Activated CD4-positive, alpha-beta T cell treated with anti-CD3 and anti-CD28 coated beads, Interleukin-2, amount 10 ng/mL, durations not matched to agents 24 days and 14 days (primary cell): ENCODE measurements at places on chromosomes 3 and 15.

- DNase-seq = no peak
Observed at GRCh38 chr15:35953424-35953823, 407.5 kb upstream of the DPH6 start.

DNA sequence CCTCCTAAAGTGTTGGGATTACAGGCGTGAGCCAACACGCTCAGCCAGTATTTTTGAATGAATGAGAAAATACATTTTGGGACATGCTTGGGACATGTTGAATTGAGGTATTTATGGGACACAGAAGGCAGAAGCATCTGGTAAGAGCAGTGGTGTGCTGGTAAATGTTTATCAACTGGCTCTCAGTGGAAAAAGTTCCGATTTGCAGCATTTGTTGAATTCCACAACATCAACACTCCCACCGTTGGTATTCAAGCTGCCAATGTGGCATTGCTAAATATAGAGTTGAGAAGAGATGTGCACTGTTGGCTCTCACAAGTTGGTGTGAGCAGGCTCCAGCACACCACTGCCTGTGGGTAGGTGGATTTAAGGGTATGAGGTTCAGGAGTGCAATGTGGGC, 35.8 kb upstream of the LRRFIP2 start:
- no peak for DNase-seq

- no peak for DNase-seq
Observed at GRCh38 chr3:118548434-118548833, 486.2 kb downstream of the IGSF11 start.

DNA sequence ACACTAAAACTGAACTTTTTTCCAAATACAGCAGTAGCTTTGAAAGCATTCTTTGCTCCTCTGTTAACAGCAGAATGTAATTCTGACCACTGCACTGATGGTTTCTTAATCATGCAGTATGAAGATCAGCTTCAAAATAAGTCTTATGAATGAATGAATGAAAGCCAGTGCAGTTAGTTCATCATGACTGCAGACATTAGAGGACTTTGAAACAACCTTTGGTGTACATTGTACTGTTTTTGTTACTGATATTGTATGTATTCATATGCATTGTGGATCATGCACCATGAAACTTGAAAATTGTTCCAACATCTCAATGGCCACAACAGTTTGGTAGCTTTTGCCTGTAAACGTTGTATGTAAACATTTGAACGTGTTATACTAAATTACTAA, 1.3 kb upstream of the TNIK start:
- DNase-seq = no peak

DNA sequence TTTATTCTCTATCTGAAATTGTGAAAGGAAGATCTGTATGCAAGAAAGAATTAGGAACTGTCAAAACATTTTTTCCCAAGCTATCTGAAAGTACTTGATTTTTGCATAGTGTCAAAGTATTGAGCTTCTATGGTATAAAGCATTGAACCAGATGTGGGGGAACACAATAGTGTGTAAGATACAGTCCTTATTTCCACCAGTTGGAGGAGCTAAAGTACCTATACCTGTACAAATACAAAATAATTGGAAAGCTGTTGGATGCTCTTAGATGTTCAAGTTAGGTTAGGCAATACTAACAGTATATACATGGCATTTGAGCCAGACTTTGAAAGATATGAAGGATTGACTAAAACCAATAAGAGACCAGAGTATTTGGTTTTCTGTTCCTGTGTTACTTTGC, 148.4 kb downstream of the B3GALNT1 start:
- no peak for DNase-seq

GRCh38 chr15:66679061-66679656, 22.9 kb upstream of the SMAD6 start:
- no peak for DNase-seq

DNA sequence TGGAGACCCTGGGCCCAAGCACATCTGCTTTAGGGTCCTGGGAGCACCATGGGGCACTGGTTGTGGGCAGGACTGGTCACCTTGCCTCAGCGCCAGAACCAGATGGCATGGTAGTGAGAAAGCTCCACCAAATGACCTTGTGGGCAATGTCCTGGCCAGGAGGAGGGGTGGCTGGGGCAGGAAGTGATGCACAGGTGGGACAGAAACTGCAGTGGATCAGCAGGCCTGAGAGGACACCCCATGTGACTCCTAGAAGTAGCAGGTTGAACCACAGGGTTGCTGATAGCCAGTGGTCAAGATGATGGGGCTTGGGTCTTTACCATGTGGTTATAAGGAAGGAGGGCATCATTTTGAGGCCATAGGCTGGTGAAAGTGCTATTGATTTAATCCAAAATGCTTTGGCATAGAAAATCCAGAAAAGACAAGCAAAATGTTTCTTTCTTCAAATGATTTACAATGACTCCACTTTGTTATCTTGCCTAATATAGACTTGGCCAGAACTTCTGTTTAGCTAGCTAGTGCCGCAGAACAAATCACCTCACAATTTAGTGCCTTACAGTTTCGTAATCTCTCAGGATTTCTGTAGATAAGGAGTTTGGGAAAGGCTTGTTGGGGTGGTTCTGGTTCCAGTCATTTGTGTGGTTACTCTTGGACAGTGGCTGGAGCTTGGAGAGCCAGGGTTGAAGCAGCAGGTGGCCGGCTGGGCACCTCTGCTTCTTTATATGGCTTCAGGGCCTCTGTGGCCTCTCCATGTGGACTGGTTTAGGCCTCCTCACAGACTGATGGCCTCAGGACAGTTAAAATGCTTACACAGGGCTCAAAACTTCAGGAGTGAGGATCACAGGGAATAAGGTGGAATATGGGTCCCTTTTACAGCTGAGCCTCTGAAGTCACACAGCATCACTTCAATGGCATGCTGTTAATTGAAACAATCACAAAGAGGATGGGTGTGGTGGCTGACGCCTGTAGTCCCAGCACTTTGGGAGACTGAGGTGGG, 27.5 kb downstream of the TMEM158 start:
- DNase-seq = no peak

- no peak for DNase-seq
Observed at GRCh38 chr3:141178551-141178950, 53.1 kb upstream of the PXYLP1 start.

- DNase-seq = no peak
Observed at GRCh38 chr3:126264381-126264780, 84.0 kb upstream of the ALDH1L1 start.

DNA sequence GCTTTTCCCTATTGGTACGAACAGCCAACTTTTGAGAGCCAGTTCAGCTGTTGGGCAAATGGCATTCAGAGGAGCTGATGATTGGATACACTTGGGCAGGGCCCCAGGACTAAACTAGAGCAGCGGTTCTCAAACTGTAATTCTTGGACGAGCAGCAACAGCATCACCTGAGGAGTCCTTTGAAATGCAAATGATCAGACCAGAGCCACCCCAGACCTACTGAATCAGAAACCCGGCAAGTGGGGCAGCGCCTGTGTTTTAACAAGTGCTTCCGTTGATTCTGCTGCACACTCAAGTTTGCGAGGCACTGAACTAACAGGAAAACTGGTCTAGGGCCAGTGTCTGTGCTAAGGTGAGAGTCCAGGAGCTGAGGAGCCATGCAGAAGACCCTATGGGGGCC, 239.7 kb downstream of the UACA start:
- no peak for DNase-seq

GRCh38 chr15:38207621-38208020, 45.0 kb upstream of the SPRED1 start:
- DNase-seq = no peak

DNA sequence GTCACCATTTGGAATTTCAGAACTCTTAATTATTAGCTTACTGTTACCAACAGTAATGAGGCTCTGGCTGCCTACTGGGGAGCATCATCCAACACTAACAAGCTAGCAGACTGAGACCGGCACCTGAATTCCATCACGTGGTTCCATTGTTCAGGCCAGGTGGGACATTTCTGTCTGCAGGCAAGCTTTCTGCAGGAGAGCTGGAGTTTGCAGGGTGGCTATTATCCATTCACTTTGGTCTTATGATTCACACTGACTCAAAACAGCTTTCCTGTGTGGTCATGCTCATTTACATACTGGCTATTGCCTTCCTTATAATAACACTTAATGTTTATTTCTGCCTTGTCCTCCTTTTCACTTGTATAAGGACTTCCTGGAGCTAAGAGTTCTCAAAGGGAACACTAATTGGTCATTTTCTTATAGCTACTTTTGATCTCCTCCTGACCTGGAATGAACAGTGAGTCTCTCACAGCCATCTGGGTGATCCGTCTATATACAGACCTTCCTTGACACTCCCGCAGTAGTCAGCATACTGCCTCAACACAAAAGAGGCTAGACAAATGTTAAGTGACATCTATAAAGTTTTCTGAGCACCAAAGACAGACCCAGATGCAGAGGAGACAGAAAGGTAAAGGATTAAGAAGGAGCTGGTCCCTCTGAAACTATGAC, 695.4 kb downstream of the FHIT start:
- DNase-seq = peak; percentile 56

DNA sequence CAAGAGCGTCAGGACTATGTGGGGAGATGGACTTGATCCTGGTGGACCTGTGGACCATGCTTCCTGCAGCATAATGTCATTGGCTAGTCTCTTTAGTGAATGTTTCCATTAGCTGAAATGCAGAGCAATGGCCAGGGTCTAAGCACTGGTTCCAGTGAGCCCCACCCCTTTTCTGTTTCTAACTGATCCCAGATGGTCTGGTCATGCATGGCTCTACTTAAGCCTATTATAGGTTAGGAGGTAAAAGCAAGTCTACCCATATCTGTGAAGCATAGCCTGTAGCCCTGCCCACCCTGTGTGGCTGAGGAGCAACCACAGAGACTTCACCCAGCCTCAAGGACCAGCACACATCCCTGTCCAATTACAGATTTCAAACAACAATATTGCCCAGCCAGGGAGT, 419.2 kb downstream of the ZNF385D start:
- no peak for DNase-seq

DNA sequence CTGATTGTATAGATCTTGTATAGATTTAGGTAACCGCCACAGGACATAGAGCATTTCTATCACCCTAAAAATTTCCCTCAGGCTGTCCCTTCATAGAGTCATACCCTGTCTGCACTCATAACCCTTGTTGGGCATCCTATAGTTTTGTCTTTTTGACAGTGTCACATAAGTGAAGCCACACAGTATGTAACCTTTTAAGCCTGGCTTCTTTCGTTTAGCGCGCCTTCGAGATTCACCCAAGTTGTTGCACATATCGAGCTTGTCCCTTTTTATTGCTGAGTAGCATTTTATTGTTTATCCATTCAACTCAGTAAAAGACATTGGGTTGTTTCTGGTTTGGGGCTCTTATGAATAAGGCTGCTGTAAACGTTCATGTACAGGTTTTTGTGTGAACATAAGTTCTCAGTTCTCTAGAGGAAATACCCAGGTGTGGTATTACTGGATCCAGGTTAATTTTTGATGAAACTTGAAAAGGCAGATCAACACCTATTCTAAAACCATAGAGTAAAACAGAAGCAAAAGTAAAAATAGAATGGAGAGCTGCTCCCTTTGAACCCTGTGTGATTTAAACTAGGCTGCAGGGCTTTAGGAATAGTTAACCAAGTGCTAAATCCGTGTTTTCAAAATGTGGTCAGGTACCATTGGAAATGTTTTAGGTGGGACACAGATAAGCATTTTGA, 49.5 kb downstream of the CD86 start:
- DNase-seq = peak; percentile 56

- peak; percentile 90 for DNase-seq
Observed at GRCh38 chr3:125150525-125151441, 61.8 kb downstream of the SLC12A8 start.

DNA sequence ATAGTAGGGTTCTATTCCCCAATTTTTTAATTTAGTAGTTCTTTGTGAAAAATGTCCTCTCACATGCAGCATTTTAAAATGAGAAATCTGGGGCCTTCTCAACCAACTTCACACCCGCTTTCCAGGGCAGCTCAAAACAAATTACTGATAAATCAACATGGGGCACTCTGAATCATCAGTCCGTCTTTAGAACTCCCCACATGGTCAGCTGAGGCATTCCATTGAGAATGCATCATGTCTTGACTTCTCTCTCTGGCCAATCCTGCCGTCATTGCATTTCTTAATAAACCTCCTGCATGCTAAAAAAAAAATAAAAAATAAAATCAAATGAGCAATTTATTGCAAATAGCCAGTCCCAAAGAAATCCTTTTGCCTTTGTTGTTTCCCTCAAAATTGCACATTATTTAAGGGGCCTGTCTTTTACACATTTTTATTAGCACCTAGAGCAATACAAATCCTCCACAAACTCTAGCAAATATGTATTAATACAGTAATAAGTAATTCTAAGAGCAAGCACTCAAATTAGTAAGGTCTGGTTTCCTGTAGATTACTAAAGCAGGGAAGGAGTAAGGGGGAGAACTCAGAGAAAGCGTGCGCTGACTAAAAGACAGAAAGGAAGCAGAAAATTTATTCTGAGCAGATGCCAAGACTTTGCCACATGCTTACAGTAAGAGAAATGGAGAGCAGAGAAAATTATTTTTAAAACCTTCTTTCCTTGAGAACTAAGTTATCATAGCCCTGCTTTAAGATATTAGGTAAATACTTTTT, 175.7 kb downstream of the TNIK start:
- DNase-seq = no peak

DNA sequence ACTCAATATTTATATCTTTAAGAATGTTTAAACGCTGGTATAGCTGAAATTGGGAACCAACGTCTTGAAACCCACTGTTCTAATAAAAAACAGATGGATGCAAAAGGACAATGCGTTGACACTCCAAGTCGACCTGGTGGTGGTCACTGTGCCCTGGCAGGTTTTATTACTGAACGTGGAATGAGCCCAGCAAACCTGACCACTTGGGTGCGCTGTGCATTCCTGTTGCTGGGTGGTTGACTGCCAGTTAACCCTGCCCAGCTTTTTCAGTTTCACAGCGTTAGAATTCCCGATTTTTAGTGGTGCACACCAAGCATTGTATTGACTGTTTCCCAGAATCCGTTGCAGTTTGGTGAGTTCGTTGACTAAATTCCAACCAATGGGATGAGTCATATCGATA, 384.4 kb downstream of the OCA2 start:
- no peak for DNase-seq

- DNase-seq = peak; percentile 99
Observed at GRCh38 chr3:50567386-50568167, at the start of gene C3orf18. Gene C3orf18 (minus strand): TSS chr3:50567747. CDS start chr3:50565699, 2,048 bp downstream.

GRCh38 chr3:25429361-25430286, 1.6 kb downstream of the RARB start:
- DNase-seq = no peak

DNA sequence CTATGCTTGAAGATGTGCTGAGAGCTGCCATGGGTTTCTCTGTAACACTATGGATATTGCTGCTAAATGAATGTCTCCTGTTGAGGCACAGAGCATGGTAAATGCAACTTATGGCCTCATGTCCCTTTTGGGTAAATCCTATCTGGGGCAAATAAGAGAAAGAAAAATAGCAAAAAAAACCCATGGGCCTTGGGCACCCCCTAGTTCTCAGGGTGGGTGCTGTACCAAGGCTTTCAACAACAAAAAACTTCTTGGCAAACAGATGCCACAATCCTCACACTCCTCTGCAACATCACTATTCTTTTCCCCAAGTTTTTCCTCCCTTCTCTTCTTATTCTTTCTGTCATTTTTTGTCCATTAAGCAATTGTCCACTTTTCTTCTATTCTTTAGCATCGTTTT, 340.1 kb upstream of the ROBO2 start:
- DNase-seq = no peak
